Activated T-cell treated with anti-CD3 and anti-CD28 coated beads, Interleukin-2, amount 50 U/mL, for 4 hours (primary cell): ENCODE measurements at places on chromosomes 3 and 15.
A peak's percentile ranks its signal among the peaks of the same experiment; 100 is the strongest.

DNA sequence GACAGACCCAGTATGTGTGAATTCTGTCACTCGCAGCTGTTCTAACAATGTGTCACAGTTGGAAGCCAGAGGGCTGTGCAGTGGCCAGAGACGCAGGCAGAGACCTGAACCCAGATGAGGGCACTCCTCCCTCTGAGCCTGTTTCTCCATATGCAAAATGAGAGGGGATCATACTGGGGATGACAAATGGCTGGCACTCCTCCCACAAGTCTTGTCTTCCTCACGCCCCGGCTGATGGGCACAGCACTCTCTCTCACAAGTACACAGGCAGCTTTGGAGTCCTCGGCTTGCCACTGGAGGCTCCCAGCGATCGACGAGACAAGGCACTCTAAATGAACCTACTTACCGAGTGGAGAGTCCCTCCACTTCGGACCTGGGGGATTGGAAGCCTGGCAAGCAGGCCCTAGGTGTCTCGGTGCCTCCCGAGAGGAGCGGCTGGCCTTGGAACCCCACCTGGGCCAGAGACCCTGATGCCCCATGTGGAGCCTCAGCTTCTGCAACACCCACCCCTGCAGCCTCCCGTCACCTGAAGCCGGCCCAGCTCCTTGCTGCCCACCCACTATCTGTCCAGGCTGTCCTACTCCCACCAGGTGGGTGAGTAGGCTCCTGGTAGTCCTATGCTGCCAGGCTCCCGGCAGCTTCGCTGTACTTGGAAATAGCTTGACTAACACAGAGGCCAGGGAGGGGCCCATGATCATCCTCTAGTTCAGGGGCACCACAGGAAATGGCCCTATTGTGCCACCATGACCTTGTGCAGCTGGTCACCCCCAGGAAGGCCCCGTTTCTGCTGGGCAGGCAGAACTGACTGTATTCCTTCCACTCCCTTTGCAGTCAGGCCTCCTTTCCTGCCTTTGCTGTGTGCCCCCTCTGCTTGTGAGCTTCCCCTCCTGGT lies 65.0 kb upstream of the IQSEC1 start:
- no peak for DNase-seq

- DNase-seq, result no peak
Measured at GRCh38 chr3:62990704-62991413, 115.6 kb upstream of the CADPS start.

DNA sequence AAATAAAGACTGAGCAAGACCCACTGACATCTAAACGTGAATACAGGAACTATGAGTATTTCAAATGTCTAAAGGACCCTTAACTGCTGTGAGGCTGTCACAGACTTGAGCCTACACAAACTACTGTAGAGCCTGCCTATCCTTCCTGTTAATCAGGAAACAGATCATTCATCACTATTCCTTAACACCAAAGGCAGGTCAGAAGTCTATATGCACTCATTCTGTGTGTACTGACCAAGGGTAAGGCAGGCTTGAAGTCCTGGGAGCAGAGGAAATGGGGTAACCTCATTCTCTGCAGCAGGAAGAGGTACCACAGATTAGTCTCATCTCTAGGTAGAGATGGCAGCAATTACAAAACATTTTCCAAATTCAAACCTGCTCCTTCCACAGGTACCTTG lies 30.7 kb downstream of the NPTN start:
- DNase-seq, result no peak

- no peak for DNase-seq
Measured at GRCh38 chr15:60222404-60222803, 175.4 kb downstream of the ANXA2 start.

DNA sequence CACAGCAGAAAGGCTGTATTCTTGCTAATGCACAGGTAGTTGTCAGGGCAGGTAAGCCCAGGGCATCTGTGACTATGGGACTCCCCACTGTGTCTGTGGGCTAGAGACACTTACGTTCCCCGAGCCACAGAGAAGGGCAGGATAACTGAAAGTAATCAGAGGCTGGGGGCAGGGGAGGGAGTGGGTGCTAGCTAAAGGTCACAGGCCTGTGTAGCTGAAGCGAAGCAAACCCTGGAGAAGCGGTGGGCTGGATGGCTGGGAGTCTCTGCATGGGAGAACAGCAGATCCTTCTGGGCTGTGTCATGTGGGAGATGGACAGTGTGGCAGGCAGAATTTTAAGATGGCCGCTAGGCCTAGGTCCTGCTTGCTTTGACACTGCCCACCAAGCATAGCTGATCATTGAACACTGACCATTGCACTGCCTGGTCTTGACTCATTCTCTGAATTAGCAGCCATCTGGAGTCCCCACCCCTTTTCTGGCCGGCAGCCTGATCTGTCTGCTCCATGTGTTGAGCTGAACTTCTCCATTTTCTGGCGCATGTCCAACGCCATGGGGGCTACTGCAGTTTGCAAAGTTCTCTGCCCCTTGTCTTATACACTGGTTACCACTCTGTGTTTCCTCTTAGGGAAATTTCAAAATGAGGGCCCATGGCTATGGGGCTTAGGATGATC lies 110.0 kb downstream of the DGKG start:
- no peak for DNase-seq

DNA sequence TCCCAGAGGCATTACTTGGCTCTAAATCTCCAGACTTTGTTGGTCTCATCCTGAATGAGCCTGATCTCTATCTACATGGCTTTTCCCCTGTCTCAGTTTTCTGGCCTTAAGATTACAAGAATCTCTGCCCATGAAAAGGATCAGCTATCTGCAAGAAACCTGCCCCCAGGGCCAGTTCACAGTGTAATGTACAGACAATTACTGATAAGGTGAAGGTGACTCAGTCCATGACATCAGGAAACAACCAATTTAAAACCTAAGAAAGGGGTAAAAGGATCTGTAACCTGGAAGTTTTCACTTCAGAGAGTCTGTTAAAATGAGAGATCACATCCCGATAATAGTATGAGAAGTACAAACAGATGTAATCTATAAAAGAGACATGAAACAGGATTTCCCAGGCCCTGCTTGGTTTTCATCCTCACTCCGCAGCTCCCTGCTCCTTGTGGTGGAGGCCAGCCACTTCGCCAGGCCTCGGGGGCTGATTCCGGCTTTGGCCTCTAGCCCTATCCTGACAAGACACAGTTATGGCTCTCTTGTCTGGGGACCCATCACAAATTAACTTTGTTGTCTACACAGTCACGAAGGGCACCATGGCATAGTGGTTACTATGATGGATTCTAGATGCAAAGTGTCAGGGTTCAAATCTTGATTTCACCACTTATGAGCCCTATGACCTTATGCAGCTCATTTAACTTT lies 136.9 kb downstream of the THSD4 start:
- no peak for DNase-seq

DNA sequence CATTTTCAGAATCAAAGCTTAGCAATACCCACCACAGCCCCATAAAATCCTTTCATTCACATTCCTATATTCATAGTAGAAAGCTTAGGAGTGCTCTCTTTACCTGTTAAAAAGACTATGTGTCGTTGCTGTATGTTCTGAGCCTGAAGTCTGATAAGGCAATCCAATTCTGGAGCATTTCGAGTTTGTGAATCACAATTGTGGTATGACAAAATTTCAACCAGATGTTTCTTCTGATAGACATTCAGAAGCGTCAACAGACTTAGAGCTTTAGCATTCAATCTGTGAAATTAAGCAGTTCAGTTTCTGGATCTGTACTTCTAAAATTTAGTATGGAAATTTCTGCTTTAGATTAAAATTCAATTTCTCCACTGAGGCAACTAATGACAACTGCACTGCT lies 58.3 kb downstream of the TASOR start:
- DNase-seq, result no peak

GRCh38 chr15:25905140-25905539 lies 42.0 kb upstream of the ATP10A start:
- DNase-seq, result no peak

GRCh38 chr15:63349156-63349555 lies 32.5 kb downstream of the CA12 start:
- DNase-seq, result no peak

DNA sequence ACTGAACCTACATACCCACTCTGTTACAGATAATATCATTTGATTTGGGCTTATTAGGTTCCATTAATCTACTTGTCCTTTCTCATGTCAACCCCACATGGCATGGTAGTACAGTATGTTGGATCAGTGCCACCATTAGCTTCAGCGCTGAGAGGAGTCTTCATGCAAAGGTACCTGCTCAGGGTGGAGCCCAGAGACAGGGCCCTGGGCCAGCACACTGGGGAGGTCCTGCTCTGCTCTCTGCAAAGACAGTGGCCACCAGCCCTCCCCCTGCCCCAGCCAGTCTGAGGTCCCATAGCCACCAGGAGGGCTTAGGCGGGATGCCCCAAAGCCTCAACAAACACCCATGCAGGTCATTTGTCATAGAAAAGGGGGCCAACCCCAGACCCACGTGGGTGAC lies 71.0 kb downstream of the ATP10A start:
- no peak for DNase-seq

DNA sequence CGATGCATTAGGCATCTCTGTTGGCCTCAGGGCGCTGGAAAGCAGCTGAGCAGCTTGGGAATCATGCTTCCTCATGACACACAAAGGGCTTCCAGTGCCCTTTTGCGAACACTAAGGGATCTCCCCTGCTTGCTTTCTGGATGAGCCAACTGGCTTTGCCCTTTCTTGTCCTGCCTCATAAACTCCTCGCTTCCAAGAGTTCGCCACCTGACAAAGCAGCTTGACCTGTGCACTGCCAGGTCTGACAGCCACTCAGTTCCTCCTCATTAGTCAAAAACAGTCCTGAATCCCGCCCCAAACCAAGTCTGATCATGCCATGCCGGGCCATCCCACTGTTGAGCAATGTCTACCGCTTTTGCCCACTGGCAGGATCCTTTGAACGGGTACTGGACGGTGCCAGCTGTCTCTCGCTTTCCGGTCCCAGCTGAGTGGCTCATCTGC lies 265.4 kb upstream of the LYSMD4 start:
- DNase-seq, result no peak

GRCh38 chr3:149555927-149556326 lies 81.4 kb downstream of the TM4SF4 start:
- DNase-seq, result no peak

- no peak for DNase-seq
Measured at GRCh38 chr3:119911748-119912147, 129.8 kb downstream of the NR1I2 start.

DNA sequence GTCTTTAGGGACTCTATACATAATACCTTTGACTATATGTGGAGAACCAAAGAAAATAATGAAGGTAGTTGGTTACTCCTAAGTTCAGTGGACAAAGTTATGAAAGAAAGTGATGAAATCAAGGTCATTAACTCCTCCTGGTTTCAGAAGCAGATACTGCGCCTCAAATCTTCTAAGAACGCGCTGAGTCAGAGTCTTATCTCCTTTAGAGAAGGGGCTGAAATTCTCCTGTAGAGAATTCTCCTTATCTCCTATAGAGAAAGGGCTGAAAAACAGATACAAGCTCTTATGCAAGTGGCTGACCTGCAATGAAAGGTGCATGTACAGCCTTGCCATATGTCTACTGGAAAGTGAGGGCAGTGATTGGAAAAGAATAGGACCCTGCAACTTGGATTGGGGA lies 824.2 kb downstream of the NSUN3 start:
- DNase-seq, result no peak

GRCh38 chr3:34842706-34843480 lies 796.4 kb upstream of the ARPP21 start:
- no peak for DNase-seq

GRCh38 chr3:125003369-125003853 lies 52.4 kb downstream of the HEG1 start:
- no peak for DNase-seq

- no peak for DNase-seq
Measured at GRCh38 chr15:98025237-98025636, 64.7 kb downstream of the ARRDC4 start.

DNA sequence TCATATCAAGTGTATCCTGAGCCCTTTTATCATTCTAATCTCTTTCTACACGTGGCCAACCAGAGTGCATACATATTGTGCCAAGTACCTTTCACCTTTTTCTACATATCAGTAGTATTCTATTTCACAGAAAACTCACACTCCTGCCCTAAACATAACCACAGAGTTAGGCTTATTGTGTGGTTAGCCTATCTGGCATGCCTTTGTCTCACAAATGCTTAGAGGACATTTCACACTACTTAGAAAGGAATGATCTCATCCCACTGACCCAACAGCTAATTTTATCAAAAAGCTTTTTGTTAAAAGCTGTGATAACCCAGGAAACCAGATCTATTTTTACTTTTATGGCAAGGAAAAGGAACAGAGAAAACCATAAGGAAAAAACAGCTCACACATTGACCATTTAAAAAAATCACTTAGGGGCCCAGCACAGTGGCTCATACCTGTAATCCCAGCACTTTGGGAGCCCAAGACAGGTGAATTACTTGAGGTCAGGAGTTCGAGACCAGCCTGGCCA lies 17.8 kb upstream of the MAP4 start:
- DNase-seq, result no peak

DNA sequence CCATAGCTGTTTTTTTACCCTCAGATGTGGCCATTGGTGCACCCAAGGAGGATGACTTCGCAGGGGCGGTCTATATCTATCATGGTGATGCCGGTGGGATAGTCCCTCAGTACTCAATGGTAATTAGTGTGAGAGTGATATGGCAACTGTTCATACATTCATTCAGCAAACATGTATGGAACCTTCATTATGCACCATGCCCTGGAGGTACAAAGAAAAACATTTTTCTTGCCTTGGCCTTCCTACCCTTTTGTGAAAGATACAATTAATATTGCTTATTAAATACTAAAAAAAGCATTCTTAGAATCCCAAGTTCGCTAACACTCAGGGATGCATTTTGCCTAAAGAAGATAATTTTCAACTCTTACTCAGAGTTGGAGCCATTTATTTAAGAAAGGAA lies 342.4 kb upstream of the CTDSPL start:
- no peak for DNase-seq

GRCh38 chr3:138445236-138445635 lies 10.8 kb downstream of the ESYT3 start:
- no peak for DNase-seq

- DNase-seq, result no peak
Measured at GRCh38 chr3:107899990-107900651, 190.7 kb downstream of the CD47 start.

DNA sequence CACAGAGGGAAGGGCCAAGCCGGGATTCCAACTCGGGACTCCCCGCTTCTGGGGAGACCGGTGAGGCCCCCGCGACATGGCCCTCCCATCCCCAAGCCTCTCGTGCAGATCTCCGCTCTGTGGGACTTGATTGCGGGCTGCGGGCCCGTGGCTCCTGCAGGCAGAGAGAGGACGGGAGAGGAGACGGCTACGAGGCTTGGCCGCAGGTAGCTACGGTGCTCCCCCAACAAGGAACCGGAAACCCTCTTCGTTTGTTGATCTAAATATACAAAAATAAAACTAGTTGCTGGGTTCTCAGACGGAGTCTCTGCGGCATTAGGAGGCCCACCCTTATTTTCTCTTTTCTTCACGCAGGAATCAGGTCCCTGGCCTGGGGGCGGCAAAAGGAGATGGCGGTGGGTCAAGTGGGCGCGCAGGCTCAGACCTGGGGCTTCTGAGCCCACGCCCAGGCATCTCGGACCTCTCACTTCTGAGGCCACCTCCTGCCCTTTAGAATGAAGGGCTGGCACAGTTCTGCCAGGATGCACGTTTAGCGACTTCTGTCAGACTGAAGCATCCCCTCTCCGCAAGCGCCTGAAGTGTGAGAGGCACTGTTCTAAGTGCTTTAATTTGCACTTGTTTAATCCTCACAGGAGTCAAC lies 10.9 kb downstream of the GNB5 start:
- DNase-seq, result peak; percentile 12

- DNase-seq, result no peak
Measured at GRCh38 chr3:160703974-160704373, 27.0 kb downstream of the ARL14 start.

GRCh38 chr3:80677796-80678195 lies 910.0 kb upstream of the ROBO1 start:
- DNase-seq, result no peak
